ENCODE measurements at places on chromosomes 7 and 10. TPM values are rescaled to one million over a fixed set of nuclear protein-coding genes. Genes with fewer than 3 reads are reported as not detected.

Gene CADPS2
- 11.5 TPM for total RNA-seq

Gene TMEM213
- not detected for total RNA-seq

Gene OR2A2
- not detected for total RNA-seq

Gene TWIST1
- total RNA-seq = 5.4 TPM

Gene AKR1D1
- not detected for total RNA-seq

Gene SRGN
- total RNA-seq = 89.7 TPM

Gene PSPH
- total RNA-seq = 7.5 TPM

Gene HOXA5
- not detected for total RNA-seq

Gene CALHM1
- not detected for total RNA-seq

Gene GRID2IP
- total RNA-seq = not detected

Gene LRRC4
- total RNA-seq = 3.9 TPM

Data from left cardiac atrium (tissue), 4 donors.